Umbilical cord (tissue), 2 donors: ENCODE measurements at places on chromosomes 5 and 9. TPM values are rescaled to one million over a fixed set of nuclear protein-coding genes. Genes with fewer than 3 reads are reported as not detected.

The ZNF366 gene
- 0.96 TPM for total RNA-seq

The AIF1L gene
- 35.4 TPM for total RNA-seq

The CAVIN4 gene
- 2.4 TPM for total RNA-seq

The LCN10 gene
- 2.2 TPM for total RNA-seq

The CORO2A gene
- total RNA-seq, result 3.9 TPM

The SLC25A48 gene
- 2.6 TPM for total RNA-seq

The PCDHB4 gene
- total RNA-seq, result 2.9 TPM

The NUTM2G gene
- total RNA-seq, result 0.48 TPM

The LCP2 gene
- total RNA-seq, result 9.9 TPM

The GCNT4 gene
- total RNA-seq, result 15.2 TPM

The ARHGEF28 gene
- 13.7 TPM for total RNA-seq

The IFNA21 gene
- 18.5 TPM for total RNA-seq

The UBQLN1 gene
- 108 TPM for total RNA-seq

The FAXDC2 gene
- 32.3 TPM for total RNA-seq
